ENCODE measurements at places on chromosomes 4 and X.

DNA sequence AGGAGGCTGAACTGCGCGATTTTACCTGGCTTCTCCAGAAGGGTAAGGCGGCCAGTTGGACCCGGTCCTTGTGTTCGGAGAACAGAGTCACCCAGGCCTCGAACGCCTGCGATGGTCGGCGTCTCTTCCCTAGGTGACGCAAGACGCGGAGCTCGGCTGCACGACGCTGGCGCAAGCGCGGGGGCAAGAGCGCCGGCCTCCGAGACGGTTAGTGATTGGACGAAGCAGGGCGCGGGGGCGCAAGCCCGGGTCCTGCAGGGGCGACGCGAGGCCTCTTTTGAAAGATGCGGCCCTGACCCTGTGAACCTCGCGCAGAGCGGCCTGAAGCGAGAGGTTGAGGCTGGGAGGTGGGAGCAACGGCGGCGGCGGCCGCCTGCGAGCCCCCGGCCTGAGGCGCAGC is 428 bp downstream of the ADAD1 start:
- no peak for DNase-seq

DNA sequence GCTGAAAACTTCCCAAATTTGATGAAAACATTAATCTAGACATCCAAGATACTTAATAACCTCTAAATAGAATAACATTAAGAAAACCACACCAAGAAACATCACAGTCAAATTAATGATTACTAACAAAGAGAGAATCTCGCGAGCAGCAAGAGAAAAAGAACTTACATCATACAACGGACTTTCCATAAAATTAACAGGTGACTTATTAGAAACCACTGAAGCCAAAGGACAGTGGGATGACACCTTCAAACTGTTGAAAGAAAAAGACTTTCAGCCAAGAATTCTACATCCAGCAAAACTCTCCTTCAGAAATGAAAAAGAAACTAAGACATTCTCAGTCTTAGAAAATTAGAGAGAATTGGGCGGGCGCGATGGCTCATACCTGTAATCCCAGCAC is 232.0 kb downstream of the SNCA start:
- DNase-seq: no peak

GRCh38 chr4:172578712-172579111 is 589.9 kb upstream of the GALNT7 start:
- DNase-seq: no peak

- DNase-seq: no peak
These were observed 41.1 kb upstream of the TMEM184C start for GRCh38 chr4:147576084-147576483.

GRCh38 chr4:83599183-83599582 is 63.3 kb downstream of the GPAT3 start:
- DNase-seq: no peak

DNA sequence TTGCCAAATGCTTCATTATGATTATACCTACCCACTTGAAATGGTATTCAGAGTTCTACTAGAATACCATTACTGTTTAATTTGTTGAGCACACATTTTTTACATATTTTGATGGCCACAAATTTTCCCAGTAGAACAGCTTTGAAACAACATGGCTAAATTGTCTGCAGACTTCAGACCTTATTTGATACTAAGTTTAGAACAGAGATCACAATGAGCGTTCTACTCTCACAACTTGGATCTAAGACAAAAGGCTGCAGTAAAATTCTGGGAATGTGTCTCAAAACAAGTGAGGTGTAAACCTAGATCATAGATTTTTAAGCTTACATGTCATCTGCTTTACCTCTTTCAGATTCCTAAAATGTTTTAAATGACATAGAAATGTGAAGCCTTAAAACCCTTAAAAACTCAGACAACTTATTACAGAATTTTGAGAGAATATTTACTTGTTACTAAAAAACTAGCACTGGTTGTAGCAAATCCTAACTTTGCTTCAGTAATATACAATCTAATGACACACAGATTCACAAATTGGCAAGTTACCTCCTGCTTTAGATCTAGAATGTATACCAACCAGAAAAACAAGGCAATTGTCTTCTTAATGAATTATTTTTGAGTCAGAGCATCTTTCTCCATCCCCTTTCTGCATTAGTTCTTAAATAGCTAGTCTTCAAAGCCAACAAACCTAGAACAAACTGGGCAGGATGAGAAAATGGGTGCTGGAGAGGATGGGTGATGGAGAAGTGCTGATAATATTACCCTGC is 243.3 kb downstream of the SLC7A11 start:
- no peak for DNase-seq

DNA sequence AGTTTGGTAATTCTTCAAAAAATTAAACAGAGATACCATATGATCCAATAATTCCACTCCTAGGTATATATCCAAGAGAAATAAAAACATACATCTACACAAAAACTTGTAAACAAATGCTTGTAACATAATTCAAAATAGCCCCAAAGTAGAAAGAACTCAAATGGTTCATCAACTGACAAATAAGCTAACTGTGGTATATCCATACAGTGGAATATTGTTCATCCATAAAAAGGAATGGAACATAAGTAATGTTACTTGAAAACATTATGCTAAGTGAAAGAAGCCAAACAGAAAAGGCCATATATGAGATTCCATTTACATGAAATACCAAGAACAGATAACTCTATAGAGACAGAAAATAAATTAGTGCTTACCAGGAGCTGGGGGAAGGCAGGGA is 13.4 kb downstream of the RBBP7 start:
- no peak for DNase-seq
